ENCODE measurements at places on chromosomes 12 and 14.

DNA sequence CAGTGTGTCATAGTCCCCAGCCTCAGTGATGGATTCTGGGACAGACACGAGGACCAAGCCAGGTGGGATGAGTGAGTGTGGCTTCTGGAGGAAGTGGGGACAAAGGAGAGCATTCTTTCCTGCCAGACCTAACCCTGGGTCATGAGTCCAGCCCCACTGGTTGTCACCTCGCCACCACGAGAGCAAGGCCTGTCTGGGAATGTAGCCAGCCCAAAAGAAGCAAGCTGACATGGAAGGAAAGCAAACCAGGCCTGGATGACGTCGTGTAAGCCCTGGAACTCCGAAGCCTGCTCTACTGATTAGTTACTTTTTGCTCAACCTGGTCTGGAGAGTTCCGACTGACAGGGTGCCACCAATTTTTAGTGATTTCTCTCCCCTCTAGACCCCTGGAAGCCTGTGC is 105.9 kb downstream of the SINHCAF start:
- no peak for DNase-seq

DNA sequence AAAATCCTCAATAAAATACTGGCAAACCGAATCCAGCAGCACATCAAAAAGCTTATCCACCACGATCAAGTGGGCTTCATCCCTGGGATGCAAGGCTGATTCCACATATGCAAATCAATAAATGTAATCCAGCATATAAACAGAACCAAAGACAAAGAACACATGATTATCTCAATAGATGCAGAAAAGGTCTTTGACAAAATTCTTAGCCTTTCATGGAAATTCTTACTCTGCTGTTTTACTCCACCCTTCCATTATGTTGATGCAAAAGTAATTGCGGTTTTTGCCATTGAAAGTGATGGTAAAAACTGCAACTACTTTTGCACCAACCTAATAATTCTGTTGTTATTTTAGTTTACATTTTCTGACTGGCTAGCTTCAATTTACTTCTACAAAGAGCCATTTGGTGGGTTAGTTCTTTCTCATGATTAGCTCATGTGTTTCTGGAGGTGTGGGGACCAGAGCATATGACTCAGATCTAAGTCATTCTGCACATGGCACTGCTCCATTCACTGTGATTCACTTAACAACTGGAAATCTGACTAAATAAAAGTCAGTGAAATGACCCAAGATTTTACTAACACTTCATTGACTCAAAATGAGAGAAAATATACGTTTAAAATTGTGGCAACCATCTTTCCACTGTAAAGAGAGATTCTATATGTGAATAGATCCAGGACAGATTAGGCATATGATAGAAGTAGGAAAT is 99.9 kb downstream of the TMTC3 start:
- DNase-seq, result no peak

- DNase-seq, result no peak
Measured at GRCh38 chr12:67457136-67457535, 188.0 kb downstream of the CAND1 start.

GRCh38 chr14:89141862-89142261 is 275.2 kb downstream of the FOXN3 start:
- no peak for DNase-seq

- DNase-seq, result no peak
Measured at GRCh38 chr12:98639491-98639890, 5.1 kb downstream of the IKBIP start.

- DNase-seq, result no peak
Measured at GRCh38 chr12:53816360-53817020, 64.7 kb upstream of the CISTR start.

- DNase-seq, result no peak
Measured at GRCh38 chr12:117148642-117149041, 41.6 kb downstream of the FBXO21 start.

DNA sequence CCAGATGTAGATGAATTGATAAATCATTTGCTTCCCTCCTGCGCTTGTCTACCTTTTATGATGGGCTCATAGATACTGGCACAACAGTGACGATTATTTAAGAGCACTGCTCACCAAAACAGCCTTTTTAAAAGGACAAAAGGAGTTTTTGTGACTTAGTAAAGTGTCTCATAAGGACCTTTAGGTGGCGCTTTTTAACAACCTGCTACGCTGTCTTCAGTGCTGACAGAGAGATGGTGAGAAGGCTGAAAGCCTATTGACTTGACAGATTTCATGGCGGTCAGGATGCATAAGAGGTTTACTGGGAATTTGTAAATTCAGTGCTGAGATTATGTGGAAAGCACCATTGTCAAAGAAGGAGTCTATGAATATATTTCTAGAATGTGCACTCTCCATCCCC is 87.6 kb downstream of the SLC15A5 start:
- no peak for DNase-seq

DNA sequence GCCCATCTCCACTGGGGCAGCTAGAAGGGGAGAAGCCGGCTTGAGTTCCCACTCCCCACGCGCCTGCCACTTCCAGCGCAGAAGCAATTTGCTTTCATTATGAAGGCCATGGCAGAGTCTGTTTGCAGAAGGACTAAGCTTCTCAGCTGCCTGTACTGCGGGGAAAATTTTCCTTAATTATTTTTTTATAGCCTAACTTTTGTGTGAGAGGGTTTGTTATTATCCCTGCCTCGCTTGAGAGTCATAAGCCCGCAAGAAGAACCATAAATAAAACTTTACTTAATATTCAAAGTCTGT is 56.0 kb upstream of the DLK1 start:
- DNase-seq, result no peak

GRCh38 chr12:93448796-93449195 is 7.0 kb upstream of the UBE2N start:
- no peak for DNase-seq

DNA sequence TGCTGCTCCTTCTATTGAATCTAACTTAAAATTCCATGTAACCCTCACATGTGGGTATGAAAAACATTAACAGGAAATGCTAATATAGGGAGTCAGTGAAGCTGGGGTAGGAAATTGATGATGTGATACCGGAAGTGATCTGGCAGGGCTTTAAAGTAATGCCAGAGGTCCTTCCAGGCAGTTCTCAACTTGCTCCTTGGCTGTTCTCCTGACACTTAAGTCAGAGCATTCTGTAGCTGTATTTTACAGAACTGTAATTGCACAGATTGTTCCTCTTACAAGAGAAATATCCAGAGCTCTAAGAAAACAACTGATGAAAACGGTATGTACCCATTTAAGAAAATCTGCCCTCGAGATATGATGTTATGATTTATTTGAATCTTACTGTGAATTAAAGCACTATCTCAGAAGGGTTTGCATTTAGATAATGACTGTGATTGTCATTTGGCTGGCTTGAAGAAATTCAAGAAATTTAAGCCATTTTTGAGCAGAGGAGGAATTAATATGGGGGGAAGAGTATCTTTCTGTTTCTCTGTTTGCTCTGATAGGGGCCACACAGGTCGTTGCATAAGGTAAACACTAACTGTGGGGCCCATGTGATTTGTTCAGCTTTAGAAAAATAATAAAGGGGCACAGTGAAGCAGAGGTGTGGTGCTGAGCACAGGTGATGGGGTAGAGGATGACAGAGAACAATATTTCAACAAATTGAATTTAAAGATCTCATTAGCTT is 88.4 kb downstream of the BBS10 start:
- DNase-seq, result no peak

DNA sequence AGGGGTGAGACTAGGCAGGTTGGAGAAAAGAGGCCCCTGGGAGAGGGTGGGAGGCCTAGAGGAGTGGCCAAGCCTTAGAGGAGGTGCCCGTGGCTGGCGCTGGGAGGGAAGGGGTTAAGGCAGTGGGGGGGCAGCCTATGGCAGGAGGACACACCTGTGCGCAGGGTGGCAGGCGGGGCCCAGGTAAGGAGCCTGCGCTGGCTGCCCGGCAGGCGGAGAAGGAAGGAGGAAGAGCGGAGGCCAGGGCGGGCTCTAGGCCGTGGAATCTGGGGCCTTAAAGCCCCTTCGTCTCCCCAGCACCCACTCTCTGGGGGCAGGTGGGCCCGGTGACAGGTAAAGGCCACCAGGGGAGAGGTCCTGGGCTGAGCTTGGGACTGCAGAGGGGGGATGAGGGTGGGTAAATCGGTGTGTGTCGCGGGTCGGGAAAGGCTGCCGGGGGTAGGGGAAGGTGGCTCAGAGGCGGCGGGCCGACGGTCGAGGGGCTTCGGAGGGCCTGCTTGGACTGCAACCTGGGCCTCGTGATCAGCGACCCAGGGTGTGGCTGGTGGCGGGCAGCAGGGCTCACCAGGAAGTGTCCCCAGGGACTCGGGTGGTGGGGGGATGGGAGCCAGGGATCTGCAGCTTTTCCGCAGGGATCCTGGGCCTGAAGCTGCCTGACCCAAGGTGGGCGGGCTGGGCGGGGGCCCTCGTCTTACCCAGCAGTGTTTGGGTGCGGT is 7.3 kb downstream of the PHB2 start:
- DNase-seq, result no peak

- DNase-seq, result no peak
Measured at GRCh38 chr14:53537422-53538315, 384.5 kb upstream of the DDHD1 start.

- DNase-seq, result no peak
Measured at GRCh38 chr14:104171029-104171697, 32.8 kb downstream of the KIF26A start.

- DNase-seq, result no peak
Measured at GRCh38 chr14:46399049-46399448, 252.5 kb downstream of the RPL10L start.

DNA sequence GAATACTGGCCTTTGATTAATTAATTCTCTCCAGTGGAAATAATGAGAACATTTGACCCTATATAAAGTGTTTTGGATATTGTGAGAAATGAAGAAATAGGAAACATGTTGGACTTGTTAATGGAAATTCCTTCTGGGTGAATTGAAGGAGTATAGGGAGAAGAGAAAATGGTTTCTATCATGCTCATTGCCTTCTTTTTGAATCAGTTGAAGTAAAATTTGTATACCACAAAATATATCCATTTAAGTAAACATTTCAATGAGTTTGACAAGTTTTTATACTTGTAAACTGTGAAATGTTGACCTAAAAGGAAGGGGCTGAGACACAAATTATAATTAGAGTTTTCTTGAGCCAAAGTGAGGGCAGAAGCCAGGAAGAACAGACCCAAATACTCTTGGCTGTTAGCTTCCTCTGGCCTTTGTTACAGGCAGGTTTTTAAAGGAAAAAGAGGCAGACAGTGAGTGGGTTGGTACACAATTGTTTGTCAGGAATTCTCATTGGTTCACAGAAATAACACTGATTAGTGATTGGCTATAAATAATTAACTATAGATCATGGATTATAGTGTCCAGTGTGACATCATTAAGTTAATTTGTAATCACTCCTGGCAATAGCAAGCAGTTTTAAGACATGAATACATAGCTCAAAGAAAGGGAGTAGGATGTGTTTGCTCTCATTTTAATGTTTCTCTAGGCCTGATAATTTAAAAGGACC is 826 bp downstream of the ZNF705A start:
- DNase-seq, result no peak

DNA sequence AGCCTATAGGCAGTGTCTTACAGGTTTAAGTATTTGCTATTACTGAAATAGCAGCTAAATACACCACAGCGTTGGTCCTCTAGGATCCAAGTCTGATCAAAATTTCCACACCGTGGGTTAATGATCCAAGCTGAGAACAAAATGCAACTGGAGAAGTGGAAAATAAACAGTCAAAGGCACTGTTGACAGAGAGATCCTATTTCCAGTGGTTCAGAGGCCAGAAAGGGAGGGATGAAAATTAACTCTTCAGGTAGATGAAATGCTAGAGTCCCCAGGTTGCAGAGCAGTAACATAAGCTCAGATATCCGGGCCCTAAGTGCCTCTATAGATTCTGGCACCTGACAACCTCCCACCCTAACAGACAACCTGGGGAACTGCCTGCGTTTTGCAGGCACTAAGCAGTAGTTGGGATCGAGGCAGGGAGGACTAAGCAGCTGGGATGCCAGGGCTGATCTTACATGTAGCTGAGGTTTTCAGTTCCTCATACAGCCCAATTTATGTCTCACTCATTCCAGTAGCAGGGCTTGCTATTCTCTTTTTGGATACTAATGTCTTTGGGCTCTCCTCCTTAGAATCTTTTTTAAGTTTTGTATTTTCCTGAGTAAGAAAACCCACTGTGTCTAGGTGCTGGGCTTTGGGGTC is 42.7 kb upstream of the CRACR2A start:
- DNase-seq, result no peak

- no peak for DNase-seq
Measured at GRCh38 chr12:120483621-120484020, 12.3 kb upstream of the DYNLL1 start.

Data from hematopoietic multipotent progenitor cell treated with erythropoietin and hydrocortisone succinate and interleukin-3 and kit ligand, for 15 days (in vitro differentiated cells).